Fibroblast of skin of back (primary cell): ENCODE measurements at places on chromosomes 2 and 18.

- DNase-seq: no peak
Measured at GRCh38 chr18:73235921-73236320, 368.1 kb upstream of the NETO1 start.

DNA sequence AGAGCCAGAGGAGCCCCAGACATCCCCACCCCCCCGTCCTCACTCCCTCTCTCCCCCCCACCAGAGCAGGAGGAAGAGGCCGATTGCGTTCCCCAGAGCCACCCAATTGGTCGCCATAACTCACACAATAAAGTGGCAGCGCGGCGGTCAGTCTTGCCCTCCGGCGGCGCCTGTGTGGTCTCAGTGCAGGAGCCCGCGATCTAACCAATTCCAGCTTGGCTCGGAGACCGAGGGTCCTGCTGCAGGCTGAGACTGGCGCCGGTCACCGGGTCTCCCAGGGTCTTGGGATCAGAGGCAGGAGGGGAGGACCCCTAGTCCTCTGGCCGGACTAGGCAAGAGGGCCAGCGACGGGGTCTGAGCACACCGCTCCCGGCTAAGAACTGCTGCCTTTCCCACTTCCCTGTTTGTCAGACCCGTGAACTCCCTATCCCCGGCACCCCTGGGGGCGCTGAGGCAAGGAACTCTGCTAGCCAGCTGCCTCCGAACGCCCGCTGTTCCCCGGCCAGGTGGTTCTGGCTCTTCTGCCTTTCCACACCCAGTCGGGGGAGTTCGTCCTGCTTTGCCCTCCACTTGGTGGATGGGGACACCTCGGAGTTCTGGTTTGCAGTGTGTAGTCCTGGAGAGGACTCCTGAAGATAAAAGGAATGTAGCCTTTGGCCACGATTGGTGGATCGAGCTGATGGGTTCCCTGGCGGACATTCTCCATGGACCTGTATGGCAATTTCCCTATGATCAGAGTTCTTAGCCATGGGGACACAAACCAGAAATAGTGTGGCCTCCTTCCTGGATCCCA lies 1.0 kb upstream of the HOXD12 start:
- DNase-seq: no peak

DNA sequence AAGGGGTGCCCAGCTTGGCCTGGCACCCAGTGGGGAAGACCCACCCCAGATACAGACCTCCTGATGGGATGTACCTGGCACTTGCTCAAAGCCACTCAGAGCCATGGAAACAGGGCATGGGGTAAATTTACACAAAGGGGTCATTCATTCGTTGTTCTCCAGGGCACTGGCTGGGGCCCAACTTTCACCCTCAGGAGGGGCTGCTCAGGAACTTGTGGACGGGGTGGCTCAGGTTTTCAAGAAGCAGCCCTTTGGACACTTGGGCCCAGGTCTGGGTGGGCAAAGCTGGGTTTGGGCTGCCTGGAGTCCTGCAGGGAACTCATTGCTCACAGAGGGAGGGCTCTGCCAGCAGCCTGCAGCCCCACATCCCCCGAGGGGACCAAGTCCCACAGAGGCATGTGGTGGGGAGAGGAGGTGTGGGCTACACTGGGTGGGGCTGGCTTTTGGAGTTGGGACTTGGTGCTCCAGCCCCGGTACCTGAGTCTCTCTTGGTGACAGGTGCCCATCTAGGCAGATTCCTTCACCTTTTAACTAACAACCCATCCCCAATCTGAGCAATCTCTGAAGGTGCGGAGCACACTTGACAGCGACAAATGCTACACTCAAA lies 172.3 kb downstream of the CELF4 start:
- DNase-seq: no peak

GRCh38 chr2:47888581-47889280 lies 17.6 kb downstream of the FBXO11 start:
- no peak for DNase-seq

DNA sequence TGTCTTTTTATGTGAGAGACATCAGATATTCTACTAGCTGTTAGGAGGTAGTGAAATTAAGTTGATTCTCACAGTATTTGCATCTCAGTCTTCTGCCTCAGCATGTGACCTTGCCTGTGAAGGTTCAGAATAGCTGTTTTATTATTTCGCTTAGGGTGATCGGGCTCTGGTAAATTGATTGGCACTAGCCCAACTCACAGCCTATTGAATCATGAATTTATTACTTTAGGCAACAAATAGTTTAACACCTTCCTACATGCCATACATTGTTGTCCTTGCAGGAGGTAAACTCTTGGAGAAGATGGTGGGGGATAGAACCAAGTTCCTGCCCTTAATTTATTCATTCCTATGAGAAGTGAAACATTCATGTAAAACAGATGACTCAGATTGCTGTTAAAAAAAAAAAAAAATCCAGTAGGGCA lies 101.9 kb downstream of the GPD2 start:
- DNase-seq: peak; percentile 37

DNA sequence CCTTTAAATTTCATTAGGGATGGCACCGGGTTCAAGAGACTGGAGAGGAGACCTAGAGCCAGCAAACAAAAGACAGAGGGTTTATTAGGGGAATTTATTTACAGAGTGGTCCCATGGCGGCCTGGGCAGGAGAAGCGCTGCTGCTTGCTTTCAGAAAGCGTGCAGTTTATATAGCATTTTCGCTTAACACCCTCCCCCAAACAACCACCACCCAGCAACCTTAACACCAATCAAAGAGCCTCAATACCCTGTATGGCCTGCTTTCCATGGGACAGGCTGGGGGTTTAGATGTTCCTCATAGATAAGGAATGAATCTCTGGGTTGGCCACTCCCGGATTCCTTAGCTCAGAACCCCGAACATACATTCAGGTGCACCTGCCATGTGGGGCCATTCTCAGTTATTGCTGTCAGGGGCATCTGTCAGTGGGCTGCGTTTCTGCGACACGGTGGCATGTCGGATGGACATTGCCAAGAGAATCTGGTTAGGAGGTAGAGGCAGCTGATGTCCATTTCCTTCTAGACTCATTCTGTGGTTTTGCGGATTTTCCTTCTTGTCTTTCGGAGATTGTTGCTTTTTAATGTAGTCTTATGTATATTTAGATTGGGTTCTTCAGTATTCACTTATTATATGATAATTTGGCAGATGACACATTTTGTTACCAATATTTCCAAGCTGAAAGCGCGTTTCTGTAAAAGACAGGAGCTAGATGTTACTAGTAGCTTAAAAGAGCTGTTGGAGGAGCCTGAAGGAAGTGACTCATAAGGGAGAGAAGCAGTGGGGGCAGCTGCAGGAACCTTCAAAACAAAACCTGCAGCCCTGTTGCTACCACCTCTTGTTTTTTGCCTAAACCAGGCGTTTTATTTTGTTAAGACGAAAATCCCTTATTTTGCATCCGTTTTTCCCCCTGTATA lies 7.2 kb downstream of the AGAP1 start:
- DNase-seq: peak; percentile 65

- DNase-seq: no peak
Measured at GRCh38 chr18:10543277-10543676, 17.4 kb downstream of the NAPG start.
